ENCODE measurements at places on chromosomes 2 and 18.

DNA sequence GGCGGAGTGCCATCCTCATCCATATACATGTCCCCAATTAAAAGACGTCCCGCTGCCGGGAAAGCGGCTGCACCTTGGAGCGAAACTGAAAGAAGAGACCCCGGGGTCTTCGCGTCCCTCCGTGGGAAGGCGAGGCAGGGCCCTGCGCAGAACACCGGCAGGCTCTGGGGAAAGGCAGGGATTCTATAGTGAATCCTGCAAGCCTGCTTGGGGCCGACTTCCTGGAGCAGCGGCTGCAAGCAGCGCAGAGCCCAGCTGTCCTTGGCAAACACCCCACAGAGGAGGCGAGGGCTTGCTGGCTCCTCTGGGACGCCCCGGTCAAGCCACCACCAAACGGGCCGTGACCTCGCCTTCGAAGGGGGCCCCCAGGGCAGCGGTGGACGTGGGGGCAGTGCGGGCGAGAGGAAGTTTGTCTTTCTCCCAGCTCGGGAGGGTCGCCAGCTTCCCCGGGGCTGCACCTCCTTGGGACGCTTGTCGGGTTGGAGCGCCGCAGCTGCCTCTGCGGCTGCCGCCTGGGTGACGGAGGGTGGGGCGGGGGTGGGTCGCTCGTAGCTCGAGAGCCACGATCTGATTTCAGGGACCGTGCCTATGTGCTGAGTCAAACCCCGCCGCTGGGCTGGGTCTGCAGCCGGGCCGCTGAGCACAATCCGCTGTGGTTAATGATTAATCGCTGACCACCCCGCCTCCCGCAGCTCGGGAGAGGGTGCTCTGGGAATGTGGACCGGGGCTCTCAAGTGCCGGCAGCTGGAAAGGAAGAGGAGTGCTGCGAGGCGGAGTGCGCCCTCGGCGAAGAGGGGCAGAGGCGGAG is 486 bp upstream of the GPR39 start:
- no peak for DNase-seq

DNA sequence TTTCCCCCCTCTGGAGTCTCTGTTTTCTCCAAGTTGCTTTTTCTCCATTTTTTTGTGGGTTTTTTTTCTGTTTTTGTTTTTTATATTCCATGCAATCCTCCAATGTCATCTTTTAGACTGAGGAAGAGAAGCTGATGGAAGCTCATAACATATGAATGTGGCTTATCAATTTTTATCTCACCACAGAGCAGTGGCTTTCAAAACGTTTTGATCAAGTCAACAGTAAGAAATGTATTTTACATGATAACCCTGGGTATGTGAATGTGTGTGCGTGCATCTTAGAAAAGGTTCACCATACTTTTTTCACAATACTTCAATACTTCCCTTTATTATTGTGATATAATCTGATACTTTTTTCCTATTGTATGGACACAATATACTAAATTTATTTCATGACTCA is 64.6 kb upstream of the CDCA7 start:
- DNase-seq = no peak

DNA sequence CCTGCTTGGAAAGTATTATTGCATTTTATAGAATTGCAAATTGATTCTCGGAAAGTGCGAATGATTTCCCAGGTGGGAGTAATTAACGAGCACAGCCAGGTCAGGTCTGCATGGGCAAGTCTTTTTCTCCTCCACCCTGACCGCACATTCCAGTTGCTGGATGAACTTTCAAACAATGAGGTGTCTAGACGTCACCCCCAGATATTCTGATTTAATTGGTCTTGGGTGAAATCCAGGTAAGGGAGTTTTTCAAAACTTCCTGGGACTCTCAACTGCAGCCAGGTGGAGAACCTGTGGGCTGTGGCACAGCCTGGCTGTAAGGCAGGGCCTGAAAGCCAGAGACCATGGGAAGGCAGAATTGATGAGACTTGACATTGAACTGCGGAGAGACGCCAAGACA is 15.9 kb upstream of the RNF152 start:
- no peak for DNase-seq

GRCh38 chr2:24174851-24175277 is at the start of gene FAM228A:
FAM228A (plus strand) TSS chr2:24175053; CDS start chr2:24175481, 428 bp downstream.
- no peak for DNase-seq

DNA sequence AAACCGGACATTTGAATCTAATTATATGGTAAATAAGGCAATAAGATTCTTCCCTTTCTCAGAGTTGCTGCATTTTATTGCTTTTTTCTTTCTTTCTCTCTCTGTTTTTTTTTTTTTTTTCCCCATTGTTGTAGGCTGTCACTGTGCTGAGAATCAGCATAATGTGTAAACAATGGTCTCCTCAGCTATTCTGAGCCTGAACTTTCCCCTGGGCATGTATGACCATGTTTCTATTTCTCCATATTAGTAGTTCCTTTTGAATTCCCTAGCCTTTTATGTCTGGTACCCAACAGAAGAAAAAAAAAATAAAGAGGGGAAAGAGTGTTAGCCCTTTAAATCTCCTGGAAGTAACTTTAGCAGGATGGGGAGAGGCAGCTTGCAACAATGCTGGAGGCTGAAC is 1862.5 kb downstream of the SUCLG1 start:
- no peak for DNase-seq

DNA sequence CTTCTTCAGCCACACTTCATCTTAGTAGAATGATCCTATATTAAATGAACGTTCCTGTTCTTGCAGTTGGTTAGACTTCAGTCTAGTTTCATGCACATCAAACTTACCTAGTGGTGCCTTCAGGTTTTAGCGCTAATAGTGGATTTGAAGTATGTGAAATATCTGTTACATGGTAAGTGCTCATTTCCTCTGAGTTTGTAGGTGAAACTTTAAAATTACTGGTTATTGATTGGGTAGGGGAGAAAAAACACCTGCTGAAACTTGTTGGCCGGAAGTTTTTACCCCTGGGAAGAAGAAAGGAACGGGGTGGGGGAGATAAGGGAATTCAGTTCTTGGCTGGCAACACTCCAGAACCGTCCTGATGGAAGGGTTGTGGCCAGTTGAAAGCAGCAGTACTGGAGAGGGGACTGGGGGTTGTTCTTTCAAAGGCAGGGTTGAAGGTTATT is 112.8 kb downstream of the SPTBN1 start:
- no peak for DNase-seq

GRCh38 chr2:129922571-129923264 is 56.7 kb upstream of the RAB6C start:
- no peak for DNase-seq

DNA sequence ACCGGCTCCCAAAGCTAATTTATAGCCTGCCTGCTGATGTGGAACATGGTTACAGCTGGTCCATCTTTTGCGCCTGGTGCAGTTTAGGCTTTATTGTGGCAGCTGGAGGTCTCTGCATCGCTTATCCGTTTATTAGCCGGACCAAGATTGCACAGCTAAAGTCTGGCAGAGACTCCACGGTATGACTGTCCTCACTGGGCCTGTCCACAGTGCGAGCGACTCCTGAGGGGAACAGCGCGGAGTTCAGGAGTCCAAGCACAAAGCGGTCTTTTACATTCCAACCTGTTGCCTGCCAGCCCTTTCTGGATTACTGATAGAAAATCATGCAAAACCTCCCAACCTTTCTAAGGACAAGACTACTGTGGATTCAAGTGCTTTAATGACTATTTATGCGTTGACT is 51.4 kb downstream of the TMEM178A start:
- no peak for DNase-seq

DNA sequence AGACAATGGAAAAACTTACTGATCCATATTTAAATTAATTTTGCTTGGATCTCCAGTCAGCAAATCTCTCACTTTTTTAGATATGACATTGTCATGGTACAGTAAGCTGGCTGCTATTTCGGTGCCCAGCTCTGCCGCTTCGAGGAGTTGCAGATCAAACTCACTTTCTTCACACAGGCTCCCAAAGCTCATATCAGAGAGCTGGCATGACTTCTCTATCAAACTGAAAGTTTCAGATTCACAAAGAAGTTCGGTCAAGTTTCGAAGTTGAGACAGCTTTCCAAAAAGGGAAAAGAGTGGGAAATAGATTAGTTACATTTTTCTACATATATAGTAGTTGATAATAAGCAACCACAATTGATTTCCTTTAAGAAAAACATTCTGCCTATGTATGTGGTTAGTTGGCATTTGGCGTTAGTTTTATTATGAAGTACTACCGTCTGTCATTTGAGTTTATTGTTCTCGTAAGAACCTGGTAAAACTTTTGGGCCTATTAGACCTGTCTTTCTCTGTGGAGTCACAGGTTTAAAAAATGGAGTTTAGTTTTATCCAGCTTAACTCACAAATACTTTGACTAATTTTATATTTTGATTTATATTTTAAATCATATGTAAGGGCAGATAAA is 118.8 kb downstream of the ABCA12 start:
- DNase-seq = no peak

DNA sequence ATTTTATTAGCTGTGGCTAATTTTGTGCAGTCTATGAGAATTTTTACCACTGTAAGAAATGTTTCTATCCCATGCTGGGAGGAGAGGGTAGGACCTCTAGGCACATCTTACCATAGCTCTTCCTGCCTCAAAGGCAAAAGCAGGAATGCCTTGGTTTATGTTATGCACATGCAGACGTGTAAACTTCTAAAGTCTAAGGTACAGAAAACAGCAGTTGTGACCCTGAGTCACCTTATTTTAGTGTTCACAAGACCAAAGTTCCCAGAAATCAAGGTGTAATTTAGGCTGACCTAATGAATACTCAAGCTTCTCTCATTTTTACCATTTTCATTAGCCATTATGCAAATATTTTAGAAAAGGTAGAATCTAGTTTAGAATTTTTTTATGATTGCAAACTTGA is 15.4 kb upstream of the WIPF1 start:
- DNase-seq = no peak

DNA sequence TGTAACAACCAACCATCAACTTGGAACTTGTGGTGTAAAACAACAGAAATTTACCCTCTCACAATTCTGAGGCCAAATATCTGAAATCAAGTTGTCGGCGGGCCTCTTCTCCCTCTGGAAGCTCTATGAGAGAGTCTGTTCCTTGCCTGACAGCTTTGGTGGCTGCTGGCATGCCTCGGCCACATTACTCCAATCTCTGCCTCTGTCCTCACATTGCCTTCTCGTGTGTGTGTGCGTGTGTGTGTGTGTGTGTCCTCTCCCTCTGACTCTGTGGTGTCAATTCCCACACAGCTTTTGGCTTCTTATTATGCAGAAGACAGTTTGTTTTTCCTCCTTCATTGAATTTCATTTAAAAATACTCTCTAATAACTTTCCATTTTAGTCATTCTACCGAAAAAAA is 50.4 kb downstream of the ZDBF2 start:
- no peak for DNase-seq

DNA sequence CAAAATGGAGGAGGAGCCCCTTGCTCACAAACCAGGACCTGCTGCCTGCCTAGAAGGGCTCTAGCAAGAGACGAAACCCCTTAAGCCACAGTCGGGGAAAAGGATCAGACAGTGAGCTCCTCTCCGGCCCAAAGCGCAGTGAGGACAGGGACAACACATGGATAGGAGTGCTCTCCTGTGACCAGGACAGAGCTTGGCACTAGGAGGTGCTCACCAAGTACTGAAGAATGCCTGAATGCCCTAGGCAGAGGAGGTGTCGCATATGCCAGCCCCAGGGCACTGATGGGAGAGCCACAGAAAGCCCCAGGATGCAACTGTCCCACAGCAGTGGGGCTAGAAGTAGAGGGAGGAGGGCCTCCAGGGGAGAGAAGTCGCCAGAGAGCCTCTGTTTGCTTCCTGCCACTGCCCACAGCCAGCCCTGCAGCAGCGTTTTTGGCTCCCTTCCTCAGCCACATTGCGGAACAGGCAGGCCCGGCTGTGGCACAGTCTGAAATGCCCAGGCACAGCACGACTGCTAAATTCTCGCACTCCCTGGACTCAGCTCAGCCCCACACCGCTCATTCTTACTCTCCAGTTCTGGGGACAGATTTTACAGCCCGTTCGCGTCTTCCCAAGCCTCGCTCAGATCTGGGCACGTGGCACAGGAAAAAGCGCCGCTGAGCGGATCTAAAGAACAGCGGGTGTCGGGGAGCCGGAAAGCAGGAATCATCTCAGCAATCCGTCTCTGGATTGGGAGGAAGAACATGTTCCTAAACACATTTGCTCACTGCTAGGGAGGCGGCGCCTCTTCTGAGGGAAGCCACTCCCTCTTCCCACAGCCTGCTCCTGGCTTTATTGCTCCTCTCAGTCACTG is 98.7 kb upstream of the POU3F3 start:
- DNase-seq = peak; percentile 74

DNA sequence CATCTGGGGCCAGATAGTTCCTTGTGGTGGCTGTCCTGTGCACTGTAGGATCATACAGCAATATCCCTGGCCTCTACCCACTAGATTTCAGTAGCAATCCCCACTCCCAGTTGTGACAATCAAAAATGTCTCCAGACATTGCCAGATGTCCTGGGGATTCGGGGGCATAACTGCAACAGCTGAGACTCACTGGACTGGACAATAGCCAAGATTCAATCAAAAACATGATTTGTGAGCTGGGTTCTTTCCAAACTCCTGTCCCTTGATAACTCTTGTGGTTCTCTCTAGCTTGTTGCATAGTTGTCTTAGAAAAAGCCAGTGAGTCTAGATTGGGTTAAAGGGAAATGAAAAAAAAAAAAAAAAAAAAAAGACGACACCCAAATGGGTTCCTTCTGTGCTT is 293.4 kb downstream of the CELF4 start:
- DNase-seq = no peak

- DNase-seq = no peak
Measured at GRCh38 chr2:37441055-37441454, 96.6 kb downstream of the QPCT start.

- no peak for DNase-seq
Measured at GRCh38 chr2:128817813-128818212, 499.1 kb upstream of the HS6ST1 start.

DNA sequence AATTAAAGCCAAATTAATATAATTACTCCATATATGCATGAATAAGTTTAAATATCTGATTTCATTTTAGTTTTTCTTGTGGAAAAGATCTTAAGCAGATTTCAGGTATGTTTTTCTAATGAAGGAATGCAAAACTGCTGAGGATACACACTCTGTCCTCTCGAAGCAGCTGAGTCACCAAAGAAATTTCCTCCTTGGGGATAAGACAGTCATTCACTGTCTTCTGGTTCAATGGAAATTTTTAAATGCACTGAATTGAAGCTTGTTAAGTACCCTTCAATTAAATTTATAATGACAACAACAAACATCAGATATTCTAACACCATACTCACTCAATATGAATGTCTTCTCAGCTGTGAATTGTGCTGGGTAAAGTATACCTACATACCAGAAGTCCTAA is 101.5 kb upstream of the DNER start:
- DNase-seq = no peak

DNA sequence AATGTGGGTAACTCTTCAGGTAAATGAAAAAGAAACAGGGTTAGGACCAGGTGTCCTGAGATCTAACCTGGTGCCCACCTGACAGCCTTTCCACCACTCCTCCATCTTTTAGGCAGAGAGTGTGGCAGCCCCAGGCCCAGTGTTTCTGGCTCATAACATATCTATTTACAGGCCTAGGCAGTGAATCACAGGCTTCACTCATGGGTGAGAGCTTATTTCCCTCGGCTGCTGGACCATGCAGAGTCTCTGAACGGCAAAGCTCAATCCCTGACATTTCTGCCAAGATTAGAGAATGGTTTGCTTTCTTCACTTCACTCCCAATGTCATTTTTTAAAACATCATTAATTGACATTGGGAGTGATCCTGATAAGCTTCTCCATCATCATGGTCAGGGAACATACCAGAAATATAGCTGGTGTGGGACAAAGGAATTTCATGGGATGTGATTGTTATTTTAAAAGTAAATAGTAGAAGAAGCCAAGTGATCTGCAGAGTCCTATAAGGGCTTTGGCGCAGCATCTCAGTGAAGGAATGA is 323.9 kb downstream of the SETBP1 start:
- no peak for DNase-seq
